Right ventricle myocardium inferior (tissue), 1 donor: ENCODE measurements at places on chromosomes 1 and 21.
A peak's percentile ranks its signal among the peaks of the same experiment; 100 is the strongest.

GRCh38 chr21:37742532-37742931 lies 173.7 kb downstream of the KCNJ6 start:
- DNase-seq, result no peak

- peak; percentile 88 for DNase-seq
Observed at GRCh38 chr1:226001963-226002666, 3.0 kb upstream of the SDE2 start.

- no peak for DNase-seq
Observed at GRCh38 chr21:44399151-44399954, 45.9 kb downstream of the TRPM2 start.

DNA sequence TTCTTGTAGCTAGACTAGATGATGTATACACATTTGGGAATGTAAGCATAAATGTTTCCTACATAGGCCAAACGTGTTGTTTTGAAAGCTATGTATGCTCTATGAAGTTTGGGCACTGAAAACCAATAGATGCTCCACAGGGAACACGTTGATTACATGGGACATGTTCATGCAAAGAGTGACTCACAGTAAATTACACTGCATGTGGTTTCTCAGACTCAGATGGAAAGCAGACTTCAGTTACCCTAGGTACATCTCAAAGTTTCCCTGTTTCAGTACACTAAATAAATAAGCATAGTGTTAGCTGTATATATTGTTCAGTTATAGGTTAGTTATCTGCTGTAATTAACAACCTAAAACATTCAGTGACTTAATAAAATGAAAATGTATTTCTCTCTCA lies 301.9 kb upstream of the RUNX1 start:
- no peak for DNase-seq
